Activated naive CD4-positive, alpha-beta T cell treated with Interleukin-2 at 50 U/mL for 16 hours (primary cell): ENCODE measurements at places on chromosomes 7 and 10.
A peak's percentile ranks its signal among the peaks of the same experiment; 100 is the strongest.

GRCh38 chr10:77879065-77879464 is 47.5 kb downstream of the DLG5 start:
- DNase-seq = no peak

DNA sequence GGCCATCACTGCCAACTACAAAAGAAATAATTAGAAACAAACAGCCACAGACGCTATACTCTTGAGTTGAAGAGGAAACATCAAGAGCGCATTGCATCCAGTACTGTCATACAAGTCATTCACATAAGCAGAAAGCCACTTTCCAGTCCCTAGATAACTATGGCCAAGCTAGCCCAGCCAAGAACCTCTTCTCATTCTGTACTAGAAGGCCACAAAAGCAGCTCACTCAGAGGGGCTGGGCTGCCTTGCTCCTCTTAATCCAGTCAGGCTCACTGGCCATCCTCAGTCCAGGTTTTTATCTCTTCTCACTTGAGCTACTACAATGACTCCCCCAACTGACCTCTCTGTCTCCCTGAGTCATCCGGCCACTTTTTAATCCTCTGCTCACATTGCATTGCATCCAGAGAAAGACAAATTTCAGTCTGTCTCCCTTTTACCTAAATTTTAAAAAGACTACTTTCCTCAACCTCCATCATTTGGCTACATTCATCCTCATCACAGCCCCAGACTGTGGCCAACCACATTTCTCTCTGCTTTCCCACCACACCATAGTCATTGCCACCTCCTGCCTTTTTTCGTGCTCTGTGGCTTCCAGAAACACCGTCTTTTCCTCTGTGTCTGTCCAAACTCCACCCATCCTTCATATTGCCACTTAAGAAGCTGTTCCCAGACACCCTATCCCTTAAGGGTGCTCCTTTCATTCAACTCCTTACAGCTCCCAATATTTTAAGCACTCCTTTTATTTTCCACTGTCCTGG is 25.0 kb downstream of the PPP1R3C start:
- DNase-seq = no peak

DNA sequence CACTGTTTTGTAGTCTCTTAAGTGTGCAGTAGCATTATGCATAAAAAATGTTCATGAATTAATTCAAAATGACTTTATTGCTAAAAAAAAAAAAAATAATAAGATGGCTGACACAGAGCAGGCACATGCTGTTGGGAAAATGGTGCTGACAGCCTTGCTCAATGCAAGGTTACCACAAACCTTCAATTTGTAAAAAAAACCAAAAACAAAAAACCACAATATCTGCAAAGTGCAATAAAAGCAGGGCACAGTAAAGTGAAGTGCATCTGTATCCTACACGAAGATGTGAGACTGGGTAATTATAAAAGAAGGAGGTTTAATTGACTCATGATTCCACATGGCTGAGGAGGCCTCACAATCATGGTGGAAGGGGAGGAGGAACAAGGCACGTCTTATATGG is 185.8 kb downstream of the USP6NL start:
- no peak for DNase-seq

DNA sequence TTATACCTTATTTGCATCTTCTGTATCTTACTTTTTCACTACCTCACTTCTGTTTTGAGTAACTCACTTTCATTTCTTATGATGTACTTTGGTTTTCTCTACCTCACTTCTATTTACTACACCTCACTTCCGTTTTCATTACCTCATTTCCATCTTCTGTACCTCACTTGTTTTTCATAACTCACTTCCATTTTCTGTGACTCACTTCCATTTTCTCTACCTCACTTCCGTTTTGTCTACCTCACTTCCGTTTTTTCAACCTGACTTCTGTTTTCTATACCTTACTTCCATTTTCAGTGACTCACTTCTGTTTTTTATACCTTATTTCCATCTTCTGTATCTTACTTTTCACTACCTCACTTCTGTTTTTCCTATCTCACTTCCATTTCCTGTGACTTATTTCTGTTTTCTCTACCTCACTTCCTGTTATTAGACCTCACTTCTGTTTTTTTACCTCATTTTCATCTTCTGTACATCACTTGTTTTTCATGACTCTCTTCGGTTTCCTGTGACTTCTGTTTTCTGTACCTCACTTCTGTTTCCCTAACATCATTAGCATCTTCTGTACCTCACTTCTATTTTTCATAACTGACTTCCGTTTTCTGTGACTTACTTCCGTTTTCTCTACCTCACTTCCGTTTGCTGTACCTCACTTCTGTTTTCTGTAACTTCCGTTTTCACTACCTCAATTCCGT is 493.1 kb upstream of the AKR1E2 start:
- DNase-seq = no peak

DNA sequence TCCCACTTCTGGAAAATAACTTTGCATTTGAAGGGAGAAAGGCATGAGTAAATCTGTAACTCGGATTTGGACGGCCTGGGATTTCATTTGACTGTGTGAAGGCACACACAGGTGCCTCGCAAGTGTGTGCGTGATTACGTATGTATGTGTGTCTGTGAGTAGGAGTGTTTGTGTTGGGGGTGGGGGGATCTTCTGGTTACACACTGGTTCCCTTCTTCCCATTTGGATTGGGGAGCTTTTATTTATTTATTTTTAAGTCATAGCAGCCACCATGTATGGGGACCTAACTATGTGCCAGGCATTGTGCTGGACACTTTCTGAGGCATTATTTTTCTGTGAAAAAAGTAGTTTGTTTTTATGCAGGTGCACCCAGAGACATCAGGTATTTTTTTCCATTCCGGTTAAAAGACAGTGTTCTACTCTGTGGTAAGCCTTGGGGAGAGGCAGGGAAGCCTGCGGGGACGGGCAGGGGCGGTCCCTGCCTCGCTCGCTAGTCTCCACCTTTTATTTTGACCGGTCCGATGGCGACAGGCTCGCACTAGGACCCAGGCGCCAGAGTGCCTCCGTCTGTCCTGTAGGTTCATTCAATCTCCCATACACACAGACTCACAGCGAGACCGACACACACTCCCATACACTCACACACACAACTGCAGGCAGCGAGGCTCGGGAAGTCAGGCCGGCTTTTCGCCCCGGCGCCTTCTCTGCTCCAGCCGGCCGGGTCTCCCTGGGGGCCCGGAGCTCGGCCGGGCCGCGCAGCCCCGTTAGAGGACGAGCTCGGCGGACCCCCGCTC is at the start of gene MXI1:
Gene MXI1, plus strand, starts transcription at position 595 of the 794 bp plus-strand sequence. CDS start 204 bp downstream, outside the sequence.
- DNase-seq = peak; percentile 46

DNA sequence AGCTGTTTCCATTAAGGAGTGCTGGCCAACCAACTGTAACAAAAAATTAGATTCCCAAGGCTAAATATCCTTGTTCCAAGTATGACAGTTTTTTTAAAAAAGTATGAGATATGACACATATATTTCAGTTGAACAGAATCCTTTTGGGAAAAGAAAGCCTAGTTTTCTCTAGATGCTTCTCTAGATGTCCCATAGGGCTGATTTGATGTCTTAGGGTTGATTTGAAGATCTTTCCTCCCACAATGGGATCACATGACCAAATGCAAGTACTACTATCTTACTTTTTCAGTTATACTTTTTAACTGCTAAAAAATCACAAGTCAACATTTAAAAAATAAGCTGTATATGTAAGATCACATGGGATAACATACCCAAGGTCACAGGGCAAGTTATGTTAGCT is 3.7 kb downstream of the NAMPT start:
- no peak for DNase-seq

DNA sequence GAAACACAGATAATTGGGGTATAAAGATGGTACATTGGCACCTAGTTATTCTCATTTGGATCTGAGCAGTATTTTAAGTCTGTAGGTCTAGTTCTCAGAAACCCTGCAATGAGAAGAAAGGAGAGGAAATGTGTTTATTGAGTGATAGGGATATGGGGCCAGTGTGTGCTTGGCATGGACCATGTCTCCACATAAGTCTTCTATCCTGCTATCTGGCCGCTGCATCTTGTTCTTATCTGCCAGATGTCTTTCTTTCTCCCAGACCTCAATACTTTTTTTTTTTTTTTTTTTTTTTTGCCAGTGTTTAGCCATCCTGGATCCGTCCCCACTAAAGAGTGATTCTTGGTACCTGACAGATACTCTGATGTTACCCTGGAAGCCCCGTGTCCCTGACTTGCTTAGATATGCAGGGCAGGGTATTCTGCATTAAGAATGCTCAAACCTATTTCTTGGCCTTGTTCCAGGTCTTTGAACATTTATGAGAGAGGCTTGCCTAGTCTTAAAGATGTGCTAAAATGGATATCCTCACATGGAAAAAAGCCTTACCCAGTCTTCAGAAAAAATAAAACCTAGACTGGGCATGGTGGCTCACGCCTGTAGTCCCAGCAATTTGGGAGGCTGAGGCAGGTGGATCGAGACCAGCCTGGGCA is 10.0 kb downstream of the MTURN start:
- DNase-seq = no peak
